GM20000 (cell line): ENCODE measurements at places on chromosomes 4 and X.

- no peak for DNase-seq
Observed at GRCh38 chr4:10655968-10656367, 28.6 kb downstream of the CLNK start.

- DNase-seq, result no peak
Observed at GRCh38 chr4:86386817-86387415, 27.1 kb upstream of the MAPK10 start.

DNA sequence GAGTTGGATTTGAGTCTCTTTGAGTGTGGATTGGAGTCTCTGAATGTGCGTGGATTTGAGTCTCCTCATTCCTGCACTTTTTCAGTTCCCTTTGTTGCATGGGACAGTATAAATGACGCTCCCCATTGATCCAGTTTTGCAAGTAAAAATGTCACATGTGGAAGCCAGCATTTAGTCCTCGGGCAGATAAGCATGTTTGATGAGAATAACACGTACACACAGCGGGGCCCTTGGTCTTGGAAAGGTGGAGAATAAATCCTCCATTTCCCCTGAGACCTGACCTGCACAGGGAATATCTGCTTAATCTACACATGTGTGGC, 8.1 kb downstream of the P2RY8 start:
- no peak for DNase-seq

DNA sequence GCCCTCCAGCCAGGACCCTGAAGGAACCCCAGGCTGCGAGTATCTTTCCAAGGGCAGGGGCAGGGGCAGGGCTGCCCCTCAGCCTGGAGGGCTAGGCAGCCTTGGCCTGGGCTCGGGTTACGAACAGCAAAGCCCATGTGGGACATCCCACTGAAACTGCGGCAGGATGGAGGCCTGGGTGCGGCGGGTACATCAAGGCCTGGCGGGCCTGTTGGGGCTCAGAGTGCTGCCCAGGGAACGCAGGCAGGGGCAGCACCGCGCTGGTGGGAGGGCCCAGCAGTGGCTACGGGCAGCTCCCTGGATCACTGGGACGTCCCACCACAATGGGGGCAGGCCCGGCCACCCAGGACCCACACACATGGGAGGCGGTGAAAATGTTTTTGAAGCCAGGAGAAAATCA, 10.9 kb downstream of the NAT8L start:
- no peak for DNase-seq

DNA sequence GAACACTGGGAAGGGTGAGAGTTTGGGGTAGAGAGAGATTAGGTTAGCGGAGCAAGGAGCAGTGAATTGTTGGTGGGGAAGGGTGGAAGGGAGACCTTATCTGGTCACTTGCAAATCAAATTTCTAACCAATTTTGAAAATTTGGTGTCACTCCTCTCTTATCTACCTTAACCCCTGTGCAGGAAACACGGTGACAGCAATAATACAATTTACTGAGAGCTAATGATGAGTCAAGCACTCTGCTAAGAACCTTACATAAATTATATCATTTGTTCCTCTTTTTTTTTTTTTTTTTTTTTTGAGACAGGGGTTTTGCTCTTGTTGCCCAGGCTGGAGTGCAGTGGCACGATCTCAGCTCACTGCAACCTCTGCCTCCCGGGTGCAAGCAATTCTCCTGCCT, 116.4 kb downstream of the C4orf51 start:
- no peak for DNase-seq

DNA sequence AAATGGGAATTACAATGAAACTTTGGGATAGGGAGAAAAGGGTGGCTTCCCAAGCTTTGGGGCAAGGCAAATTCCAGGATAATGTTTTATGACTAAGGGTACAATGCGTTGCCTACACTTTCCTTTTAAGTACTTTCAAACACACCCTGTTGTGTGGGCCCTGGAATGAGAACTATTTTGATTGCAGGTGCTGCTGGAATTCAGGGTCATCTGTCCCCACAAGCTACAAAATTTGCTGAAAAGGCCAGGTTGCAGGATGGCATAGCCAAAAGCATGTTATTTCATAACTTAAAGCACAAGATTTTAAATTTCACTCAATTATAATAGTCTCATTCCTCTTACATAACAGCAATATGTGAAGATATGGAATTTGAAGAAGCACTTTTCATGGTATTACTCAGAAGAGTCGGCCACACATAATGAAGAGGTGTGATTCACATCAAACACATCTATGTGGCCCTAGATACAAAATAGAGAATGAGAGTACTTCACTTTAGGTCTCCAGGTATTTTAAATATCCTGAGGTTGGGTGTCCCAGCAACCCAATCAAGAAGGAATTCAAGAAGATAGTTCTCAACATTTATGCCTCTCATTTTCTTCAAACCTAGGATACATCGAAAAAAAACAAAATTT, 89.3 kb downstream of the APBB2 start:
- DNase-seq, result no peak

GRCh38 chrX:63718010-63718694, 66.9 kb downstream of the ARHGEF9 start:
- peak; percentile 19 for DNase-seq

DNA sequence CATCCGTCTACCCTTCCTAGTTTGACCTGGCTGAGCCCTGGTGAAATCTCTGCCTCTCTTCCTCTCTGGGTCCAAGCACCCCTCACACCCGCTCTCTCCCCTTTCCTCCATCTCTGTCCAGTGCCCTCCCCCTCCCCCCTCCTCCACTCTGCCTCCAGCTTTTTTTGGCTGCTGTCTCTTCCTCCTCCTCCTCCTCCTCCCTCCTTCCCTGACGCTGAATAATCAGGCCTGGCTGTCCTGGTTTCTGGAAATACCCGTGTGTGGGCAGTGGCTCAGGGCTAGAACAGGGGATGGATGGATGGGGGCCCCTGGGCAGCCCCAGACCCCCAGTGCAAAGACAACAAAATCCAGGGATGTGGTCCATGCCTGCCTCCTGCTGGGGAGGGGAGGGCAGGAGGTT, 4.7 kb upstream of the SYP start:
- no peak for DNase-seq

- DNase-seq, result peak; percentile 4
Observed at GRCh38 chr4:46329118-46329976, 60.6 kb downstream of the GABRA2 start.

GRCh38 chrX:45804276-45804675, 603.6 kb upstream of the DIPK2B start:
- DNase-seq, result no peak

DNA sequence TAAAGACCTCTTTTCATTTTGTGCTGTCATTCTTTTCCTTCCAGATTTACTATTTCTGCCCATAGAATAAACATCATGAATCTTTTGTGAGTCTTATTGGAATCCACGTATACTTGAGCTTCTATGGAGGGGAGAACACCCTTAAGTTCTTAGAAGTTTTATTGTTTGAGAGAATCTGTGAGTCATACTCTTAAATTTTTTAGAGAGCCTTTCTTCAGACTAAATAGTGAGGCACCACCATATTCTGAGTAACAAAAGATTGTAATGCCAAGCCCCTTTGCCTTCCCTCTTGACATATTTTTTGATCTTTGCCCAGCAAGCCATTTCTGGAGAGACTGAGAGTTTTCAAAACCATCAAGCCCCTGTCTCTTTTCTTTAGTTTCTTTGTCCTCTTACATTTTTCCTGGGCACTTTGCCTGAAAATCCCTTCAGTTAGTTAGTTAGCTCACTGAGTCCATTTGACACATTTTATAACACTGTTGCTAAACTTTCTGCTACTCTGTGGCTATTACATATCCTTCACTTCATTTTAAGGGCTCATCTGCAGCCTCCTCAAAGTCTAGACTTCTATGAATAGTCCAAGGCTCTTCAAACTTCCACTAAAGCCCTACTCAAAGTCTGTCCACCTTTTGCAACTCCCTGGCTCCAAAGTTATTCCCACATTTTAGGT, 65.3 kb upstream of the NDUFC1 start:
- no peak for DNase-seq
